ENCODE measurements at places on chromosomes 12 and 14.

- DNase-seq: no peak
Observed at GRCh38 chr12:22527999-22528398, 16.3 kb downstream of the C2CD5 start.

DNA sequence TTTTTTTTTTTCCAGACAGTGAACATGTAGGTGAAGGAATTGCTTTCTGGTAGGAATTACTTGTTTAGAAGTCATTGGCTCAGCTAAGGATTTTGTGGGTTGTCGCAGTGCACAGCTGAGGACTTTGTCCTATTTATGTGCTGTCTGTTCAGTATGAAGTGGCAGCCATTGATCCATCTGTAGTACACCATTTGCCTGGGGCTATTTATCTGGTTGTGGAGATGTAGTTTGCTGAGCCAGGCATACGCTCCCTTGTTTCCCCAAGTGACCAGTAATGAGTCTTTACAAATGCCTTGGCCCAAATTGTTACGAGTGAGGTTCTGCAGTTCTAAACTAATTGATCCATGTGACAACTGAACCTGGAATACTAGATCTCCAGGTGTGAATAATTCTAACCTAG is 140.1 kb downstream of the NRXN3 start:
- no peak for DNase-seq

GRCh38 chr14:105357626-105358025 is 40.7 kb upstream of the TEX22 start:
- no peak for DNase-seq

GRCh38 chr14:22952418-22952817 is 4.5 kb downstream of the HAUS4 start:
- no peak for DNase-seq

GRCh38 chr14:86055512-86056075 is 525.6 kb downstream of the FLRT2 start:
- DNase-seq: peak; percentile 35

DNA sequence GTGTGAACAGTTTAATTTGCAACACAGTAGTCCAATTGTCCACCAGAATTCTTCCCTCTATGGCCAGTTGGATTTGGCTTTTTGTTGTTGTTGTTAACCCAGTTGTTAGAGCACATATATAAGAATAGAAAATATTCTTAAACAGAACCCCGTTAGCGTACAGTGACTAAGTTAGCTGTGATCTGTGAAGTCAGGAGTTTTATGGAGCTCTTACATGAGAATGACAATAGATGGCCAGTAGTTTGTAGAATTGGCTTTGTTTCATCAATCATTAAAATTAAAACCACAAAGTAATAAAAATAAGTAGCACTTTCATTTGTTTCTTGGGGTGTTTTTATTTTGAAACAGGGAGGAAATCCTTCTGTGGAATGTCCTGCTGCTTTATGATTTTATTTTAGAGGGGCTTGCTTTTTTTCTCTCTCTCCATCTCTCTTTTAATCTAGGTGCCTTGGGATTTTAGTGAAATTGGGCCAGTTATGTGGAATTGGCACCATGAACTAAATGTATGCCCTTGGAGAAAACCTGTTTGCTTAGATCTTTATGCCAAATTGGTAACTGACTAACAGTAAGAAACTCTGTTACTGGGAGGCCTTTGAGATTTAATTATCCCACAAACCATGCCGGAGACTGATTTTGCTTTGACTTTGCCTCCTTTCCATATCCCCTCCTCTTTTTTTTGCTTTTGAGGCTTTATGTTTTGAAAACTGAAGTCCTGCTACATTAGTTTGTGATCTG is 22.9 kb downstream of the FBXW8 start:
- DNase-seq: no peak

DNA sequence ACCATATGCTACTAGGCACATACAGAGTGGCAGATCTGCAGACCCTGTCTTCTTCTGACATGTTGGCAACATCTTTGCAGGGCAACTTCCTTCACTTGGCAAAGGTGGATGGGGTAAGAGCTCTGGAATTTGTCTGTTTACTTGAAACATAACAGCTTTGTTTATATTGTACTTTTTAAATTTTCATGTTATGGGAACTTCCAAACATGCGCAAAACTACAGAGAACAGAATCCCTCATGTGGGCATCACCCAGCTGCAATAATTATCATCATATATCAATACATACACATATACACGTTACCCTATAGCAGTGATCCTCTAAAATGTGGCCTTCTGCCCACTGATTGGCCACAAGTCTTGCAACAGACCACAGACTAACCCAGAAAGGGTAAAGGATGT is 103.4 kb downstream of the STAB2 start:
- no peak for DNase-seq

DNA sequence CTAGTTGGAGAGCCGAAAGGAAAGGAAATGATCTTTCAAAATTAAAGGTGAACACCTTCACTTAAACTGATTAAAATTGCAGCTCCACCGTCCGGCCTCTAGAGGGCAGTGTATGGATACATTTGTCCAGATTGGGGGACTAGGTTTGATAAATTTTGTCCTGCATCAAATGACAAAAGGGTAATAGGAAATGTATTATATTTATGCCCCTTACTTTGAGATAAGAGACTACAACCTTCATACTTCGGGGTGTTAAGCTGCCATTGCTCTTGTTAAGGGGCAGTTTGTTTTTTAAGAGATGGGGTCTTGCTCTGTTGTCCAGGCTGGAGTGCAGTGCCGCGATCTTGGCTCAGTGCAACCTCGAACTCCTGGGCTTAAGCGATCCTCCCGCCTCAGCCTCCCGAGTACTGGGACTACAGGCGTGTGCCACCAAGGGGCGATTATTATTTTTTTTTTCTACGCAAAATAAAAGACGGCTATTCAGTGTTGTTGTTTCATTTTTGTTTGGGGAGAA is 818 bp upstream of the SUOX start:
- DNase-seq: peak; percentile 32

- DNase-seq: no peak
Observed at GRCh38 chr12:88413646-88414045, 166.6 kb downstream of the KITLG start.

DNA sequence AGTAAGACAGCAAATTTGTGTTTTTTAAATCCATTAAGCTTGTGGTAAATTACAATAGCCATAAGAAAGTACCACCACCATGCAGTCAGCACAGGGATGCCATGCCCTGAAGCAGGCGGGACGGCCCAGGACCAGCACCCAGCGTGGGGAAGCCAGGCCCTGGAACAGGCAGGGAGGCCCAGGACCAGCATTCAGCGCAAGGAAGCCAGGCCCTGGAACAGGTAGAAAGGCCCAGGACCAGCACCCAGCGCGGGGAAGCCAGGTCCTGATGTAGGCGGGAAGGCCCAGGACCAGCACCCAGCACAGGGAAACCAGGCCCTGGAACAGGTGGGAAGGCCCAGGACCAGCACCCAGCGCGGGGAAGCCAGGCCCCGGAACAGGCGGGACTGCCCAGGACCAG is 13.2 kb downstream of the CHFR start:
- no peak for DNase-seq

DNA sequence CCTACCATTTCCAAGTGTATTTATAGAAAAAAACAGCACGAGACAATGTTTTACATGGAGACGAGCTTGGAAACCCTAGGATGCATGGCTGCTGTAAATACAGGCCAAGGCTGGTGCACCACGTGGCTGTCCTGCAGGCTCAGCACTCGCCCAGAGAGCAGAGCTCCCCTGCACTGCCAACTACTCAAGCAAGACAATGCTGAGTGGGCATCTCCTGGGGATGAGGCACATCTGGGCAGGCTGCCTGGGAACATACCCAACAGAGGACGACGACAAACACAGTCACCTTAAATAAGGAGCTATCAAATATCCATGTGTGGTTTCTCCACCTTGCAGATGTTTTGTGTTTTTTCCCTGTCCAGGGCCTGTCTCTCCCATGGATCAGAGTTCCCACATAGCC is 128.3 kb upstream of the PRMT8 start:
- no peak for DNase-seq

GRCh38 chr12:93741659-93742109 is 64.5 kb downstream of the CRADD start:
- no peak for DNase-seq

DNA sequence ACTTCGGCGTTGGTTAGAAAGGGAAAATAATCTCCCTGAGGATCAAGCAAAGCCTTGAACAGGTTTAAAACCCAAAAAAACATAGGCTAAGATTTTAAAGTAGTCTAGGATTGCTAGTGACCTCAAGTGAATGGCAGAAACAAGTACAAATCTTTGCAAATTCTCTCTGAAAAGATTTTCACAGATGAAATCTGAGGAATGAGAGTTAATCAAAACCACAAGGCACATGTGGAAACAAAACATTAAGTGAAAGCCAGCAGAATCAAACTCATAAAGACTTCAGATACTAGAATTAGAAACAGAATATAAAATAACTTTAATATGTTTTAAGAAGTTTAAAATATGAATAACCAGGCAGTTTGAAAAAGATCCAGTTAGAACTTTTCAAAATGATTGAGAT is 52.2 kb upstream of the CFL2 start:
- no peak for DNase-seq

DNA sequence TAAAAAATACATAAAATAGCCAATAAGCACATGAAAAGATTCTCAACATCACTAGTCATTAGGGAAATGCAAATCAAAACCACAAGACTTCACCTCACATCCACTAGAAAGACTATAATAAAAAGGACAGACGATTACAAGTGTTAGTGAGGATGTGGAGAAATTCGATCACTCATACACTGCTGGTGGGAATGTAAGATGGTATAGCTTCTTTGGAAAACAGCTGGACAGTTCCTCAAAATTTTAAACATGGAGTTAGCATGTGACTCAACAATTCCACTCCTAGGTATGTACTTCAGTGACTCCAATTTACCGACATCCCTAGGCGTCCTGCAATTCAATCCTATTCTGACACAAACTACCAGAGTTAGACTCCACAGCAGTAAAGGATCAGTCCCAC is 13.7 kb downstream of the TRIM9 start:
- DNase-seq: peak; percentile 19

DNA sequence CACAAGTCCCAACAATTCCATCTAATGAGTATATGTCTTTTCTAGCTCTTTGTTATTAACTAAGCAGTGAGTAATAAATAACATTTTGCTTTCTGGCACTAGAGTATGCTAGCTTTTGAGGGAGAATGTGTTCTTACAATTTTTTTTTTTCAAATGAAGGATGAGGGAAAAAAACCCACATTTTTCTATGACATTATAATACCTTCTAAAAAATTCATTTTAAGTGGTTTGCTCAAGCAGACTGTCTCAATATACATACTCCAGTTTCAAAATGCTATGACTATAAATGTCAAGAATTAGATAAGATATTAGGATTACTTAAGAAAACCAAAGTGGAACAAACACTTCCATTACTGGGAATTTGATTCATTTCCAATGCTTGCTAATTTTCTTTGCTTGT is 394.6 kb downstream of the C12orf75 start:
- no peak for DNase-seq

GRCh38 chr12:88313554-88313953 is 171.4 kb downstream of the TMTC3 start:
- DNase-seq: no peak

- DNase-seq: no peak
Observed at GRCh38 chr14:65079201-65079600, 23.1 kb downstream of the MAX start.

DNA sequence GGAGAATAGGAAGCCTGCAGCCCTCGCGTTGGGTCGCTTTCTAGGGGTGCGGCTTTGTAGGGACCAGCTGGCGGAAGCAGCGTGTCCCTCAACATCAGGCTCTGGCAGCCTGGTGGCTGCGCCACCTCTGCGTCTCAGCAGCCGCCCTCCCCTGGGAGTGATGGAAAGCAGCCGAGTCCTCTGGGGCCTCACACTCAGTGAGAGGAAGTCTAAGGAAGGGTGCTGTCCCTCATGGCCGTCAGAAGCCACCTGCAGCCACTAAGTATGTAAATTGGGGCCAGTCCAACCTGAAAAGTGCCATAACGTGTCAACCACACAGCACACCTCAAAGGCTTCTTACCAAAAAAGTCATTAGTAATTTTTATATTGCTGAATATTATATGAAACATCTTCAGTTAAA is 80.3 kb downstream of the WDR20 start:
- peak; percentile 18 for DNase-seq

- no peak for DNase-seq
Observed at GRCh38 chr12:100443434-100443833, 30.2 kb upstream of the NR1H4 start.

DNA sequence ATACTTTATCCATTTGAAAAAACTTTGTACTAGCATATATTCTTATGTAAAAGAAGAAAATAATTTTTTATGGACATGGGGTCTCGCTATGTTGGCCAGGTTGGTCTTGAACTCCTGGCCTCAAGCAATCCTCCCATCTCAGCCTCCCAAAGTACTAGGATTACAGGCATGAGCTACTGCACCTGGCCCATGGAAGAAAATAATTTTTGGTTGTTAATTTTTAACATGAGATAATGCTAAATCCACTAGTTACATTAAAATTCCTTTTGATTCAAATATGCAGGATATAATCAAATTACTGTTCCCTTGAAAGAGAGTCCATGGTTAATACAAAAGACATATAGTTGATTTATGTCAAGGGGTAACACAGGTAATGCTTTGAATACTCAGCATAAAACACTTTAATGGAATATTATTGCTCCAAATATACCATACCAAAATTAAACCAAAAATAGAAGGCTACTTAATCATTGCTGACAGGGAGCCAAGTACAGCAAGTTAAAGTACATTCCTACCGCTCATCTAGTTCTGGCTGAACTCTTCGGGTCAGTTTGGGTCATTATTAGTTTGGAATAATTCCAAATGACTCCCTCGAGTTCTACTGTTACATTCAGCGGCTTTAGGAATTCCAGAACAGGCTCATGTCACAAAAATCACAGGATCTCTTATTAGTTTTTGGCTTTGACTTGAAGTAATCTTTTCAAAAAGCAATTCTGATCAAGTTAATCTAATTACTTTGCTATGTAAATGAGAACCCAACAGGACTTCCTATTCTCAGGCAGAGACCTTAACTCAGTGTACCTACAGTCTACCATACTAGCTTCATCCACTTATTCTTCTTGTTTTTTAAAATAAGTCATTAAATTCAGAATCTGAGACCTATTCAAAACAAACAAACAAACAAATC is 6.1 kb downstream of the SOS2 start:
- DNase-seq: no peak

DNA sequence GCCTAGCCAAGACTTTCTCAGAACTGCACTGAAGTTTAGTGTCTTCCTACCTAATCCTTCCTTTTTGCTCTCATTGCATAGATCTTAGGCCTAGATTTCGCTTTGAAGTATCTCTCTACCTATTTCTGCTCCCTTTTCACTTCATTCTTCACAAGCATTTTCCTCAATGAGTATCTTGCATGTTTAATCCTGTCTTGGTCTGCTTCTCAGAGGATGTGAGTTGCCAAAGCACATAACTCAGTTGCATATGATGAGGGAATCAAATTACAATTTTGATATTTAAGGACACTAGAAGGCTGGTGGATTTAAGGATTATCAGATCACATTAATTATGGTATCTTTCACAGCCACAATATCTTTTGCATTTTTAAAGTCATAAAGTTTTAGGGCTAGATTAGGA is 195.5 kb upstream of the DAAM1 start:
- no peak for DNase-seq

GRCh38 chr12:66270613-66271012 is 31.7 kb upstream of the HELB start:
- DNase-seq: no peak
